Renal cortex interstitium (tissue), 15 donors: ENCODE measurements at places on chromosomes 4 and X.

DNA sequence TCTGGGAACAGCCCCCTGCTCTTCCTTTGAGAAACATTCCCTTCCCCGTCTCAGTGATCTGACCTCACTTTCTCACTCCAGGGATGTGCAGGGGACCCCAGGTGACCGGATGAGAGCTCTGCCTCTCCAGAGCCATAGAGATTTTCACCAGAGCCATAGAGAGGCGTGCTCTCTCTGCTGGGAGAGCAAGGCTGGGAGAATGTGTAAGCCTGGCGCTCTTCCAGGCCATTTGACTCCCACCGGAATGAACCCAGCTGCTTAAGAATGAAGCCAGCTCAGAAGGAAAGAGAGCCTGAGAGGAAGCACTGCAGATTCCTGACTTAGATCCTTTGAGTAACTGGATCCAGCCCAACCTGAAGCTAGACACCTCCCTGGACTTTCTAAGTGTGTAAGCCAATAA is 106.4 kb downstream of the DHX15 start:
- DNase-seq = no peak

GRCh38 chr4:60938181-60938580 is 261.9 kb upstream of the ADGRL3 start:
- DNase-seq = no peak

DNA sequence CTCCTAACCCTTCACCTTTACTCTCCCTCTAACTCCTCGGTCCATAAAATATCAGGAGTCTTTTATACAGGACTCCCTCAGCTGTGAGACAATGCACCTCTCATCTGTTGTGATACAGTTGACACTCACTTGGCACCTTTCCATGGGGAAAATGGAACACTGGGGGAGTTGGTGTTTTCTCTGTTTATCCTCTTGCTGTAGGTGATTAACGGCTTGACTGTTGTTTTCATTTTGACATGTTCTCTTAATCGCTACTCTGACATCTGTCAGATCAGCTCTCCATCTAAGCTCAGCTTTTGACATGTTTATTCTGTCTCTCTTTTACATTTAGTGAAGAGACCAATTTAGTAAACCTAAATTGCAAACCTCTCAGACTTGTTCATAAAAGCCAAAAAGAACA is 604.8 kb downstream of the TRAM1L1 start:
- DNase-seq = no peak

- DNase-seq = no peak
Measured at GRCh38 chr4:16691450-16691849, 207.0 kb downstream of the LDB2 start.

- no peak for DNase-seq
Measured at GRCh38 chrX:78104447-78105176, 564 bp downstream of the PGK1 start.

- no peak for DNase-seq
Measured at GRCh38 chr4:74054483-74055047, 16.1 kb upstream of the CXCL3 start.

DNA sequence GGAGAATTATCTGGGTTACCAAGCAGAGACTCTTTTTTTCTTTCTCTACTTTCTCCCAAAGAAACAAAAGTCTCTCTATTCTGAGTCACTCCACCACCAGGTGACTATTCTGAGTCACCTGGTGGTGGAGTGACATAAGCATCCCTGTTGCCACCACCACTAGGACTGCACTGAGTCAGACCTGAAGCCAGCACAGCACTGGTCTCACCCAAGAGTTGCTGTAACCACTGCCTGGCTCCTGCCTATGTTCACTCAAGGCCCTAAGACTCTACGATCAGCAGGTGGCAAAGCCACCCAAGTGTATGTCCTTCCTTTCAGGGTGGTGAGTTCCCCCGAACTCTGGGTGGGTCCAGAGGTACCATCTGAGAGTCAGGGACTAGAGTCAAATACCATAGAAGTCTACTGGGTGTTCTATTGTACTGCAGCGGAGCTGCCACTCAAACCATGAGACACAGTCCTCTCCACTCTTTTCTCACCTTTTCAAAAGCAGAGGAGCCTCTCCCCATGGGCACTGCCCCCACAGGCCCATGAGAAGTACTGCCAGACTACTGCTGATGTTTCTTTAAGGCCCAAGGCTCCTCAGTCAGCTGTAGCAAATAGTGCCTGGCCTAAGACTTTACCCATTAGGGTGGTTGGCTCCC is 209.6 kb upstream of the IRS4 start:
- DNase-seq = no peak

GRCh38 chr4:169485791-169486742 is 126.3 kb downstream of the NEK1 start:
- DNase-seq = peak; percentile 41

- DNase-seq = no peak
Measured at GRCh38 chr4:119663160-119663788, 34.7 kb upstream of the PDE5A start.

- DNase-seq = no peak
Measured at GRCh38 chr4:48968814-48969213, 17.3 kb upstream of the CWH43 start.

DNA sequence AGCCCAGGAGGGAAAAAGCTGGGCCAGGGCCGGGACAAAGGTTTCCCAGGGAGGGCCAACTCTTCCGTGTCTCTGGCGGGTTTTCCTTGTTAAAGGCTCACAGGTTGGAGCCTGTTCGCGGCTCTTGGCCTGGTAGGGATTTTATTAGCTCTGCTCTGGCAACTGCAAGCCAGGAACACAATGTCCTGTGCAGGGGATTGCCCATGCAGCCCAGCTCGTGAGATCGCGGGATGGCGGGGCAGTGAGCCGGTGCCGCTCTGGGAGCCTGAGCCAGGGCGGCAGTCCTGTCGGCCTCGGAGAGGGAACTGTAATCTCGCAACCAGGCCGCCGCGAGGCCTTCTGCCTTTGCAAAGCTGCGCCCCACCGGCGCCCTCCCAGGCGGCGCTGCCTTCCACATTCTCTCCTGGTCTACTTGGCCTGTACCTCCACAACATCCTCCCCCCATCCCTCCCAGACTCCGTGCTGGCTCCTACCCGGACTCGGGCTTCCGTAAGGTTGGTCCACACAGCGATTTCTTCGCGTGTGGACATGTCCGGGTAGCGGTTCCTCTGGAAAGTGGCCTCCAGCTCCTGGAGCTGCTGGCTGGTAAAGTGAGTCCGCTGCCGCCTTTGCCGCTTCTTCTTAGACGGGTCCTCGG is 2.1 kb downstream of the PITX2 start:
- DNase-seq = no peak

DNA sequence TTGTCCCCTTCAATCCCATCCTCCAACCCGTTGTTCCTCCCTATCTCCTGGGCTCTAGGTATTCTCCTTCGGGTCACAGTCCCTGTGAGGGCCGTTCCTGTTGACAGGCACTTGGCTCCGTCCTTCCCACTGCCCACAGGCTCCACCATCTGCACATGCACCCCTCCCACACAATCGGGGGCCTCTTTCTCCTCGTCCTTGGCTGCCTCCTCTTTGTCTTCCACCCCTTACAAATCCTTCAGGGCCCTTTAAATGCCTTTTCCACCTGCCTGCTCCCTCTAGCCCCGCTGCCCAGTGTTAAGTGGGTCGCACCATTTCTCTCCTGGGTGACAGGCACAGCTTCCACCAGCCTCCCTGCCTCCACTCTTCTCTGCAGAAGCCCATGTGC is 2.7 kb upstream of the AVPR2 start:
- DNase-seq = no peak

DNA sequence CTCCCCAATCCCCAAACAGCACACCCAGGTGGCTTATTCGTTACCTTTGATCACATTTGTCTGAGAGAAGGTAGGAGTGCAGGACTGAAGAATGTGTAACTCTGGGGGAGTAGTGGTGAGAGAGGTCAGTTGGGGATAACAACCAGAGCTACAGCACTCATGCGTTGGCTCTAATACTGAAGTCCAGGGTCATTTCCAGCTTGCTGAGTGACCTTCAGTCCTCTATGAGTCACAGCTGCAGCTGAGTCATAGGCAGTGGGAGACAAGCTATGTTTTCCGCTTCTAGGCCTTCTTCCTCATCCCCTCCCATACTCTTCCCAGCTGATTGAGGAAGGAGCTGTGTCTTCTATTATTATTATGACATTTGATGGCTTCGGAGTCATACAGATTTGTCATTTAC is 31.6 kb upstream of the CT47C1 start:
- DNase-seq = peak; percentile 9

DNA sequence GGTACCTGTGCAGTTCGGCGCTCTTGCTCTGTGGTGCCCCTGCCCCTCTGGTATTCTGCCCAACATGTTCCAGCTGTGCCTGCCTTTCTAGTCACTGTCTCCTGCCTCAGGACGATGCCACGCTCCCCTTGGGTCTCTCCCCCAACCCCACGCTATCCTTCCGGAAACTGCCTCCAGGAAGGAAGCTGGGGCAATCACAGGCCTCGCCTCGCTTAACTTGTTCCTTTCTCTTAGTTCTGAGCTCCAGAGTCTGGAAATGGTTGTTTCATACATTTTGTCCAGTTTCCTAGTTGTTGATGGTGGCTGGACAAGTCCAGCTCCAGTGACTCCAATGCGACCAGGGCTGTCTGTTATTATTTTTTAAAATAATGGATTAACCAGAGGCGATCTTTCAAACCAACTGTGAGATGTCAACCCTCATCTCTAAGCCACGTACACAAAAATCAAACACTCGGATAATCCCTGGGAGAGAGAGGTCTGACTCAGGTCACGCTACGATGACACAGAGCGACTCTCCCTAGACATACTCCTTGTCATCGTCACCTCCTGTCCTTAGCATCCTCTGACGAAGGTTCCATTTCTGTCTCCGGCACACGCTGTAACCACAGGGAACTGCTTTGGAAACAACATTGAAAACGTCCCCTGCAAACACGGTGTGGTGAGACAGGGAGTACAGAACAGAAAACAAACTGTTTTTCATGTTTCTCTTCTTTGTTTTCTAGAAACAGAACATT is 62.5 kb downstream of the ABLIM2 start:
- DNase-seq = no peak

DNA sequence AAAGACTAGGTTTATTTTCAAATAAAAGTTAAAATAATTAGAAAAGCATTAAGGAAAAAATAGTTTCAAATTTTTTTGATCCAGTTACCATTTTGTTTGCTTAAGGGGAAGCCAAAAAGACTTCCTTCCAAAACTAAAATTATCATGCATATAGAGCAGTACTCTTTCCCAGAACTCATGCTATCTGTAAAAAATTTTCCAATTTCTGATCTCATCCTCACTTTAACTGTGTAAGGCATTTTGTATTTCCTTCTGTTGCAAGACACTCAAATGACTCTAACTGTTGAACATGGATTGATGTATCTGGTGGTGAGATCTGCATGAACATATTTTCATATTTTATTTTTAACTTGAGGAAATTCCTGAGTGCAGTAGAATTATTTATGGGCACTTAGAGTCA is 150.1 kb downstream of the ADAM29 start:
- DNase-seq = no peak

DNA sequence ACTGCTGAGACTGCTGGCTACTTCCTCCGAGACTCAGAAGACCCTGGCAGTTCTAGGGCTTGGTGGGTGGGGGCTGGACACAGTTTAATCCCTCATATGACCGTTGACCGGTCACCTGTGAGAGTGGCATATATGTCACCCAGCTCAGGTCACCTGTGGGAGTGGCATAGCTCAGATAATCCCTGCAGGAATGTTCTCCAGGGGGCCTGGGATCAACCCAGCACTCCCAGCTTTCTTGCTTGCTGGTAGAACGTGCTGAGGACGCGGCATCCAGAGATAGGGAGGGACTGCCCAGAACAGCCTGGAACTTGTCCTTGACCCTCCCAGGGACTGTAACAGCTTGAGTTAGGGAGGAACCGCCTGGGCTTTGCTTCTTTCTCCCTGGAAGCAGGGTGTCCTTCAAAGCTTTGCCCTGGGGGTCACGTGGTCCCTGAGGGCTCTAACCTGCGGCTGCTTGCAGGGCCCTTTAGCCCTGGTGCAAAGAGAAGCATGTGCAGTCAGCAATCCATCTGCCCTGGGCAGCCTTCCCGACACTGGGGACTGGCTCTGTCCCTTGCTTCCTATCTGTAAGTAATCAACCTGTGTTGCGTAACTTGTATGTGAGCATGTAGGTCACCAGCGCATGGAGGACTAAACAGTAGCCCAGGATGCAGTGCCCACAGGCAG is 55.3 kb downstream of the ZFYVE28 start:
- no peak for DNase-seq

DNA sequence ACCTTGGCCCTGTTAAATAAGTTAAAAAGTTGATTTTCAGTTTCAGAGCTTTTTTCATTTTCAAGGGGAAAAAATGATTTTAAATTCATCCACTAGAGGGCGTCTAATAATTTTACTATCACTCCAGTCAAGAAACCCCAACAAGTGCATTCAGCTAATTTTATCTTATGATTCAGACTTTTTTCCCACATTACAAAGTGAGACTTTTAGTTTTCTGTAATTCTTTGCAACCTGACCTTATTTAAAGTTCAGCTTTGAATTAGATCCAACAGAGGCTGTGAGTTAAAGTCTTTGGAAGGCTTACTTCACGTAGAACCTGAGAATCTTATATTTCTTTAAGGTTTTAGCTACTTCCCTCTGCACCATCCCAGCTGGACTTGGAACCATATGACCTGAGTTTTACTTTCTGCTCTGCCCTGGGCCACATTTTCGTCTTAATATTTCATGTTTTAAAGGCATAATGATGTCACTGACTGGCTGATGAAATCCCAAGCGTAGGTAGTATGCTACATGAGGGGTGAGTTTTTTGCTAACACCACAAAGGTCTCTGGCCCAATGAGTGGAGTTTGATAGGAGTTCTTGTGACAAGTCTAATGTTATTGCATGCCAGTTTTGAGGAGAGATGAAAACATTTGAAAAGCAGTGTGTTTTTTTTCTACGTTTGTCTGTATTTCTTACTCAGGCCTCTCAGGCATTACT is 7.2 kb downstream of the GNRHR start:
- DNase-seq = no peak

- no peak for DNase-seq
Measured at GRCh38 chrX:1502241-1502640, 34.7 kb downstream of the P2RY8 start.

DNA sequence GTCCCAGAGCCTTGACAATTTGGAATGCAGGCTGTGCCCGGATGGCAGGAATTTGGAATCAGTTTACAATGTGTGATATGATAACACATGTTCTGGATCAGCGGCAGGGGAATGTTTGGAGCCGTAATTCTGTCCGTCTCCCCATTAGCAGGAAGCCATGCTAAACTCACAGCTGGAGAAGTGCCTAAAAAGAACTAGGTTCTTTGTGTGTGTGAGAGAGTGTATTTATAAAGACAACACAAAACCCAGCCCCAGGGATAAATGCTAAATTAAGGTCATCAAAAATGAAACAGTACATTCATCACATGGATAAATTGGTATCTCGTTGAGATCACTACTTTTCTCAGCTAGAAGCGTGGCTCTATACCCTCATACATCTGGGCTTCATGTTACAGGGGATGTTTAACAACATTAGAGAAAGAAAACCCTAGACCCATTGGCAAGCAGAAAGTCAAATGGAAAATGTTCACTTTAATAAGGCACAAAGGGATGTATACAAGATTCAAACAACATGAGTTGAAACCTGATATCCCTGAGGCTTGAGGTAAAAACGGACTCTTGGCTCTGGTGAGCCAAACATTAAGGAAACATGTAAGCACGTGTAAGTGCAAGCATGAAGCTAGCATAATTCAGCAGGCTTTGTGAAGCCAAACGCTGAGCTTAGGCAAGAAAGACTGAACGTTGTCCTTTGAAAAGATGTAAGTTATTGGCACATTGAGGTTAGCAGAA is 18.0 kb upstream of the TMEM131L start:
- no peak for DNase-seq

- no peak for DNase-seq
Measured at GRCh38 chr4:39786838-39787237, 88.9 kb downstream of the UBE2K start.
